ENCODE measurements at places on chromosomes 6 and 20.
A peak's percentile ranks its signal among the peaks of the same experiment; 100 is the strongest.

GRCh38 chr20:2451939-2452732 lies 18.5 kb downstream of the SNRPB start:
- peak; percentile 90 for DNase-seq

GRCh38 chr6:25889877-25890853 lies 16.1 kb upstream of the SLC17A3 start:
- peak; percentile 33 for DNase-seq

- no peak for DNase-seq
Measured at GRCh38 chr6:72382602-72383529, 239.0 kb upstream of the KCNQ5 start.

GRCh38 chr6:146305092-146305491 lies 238.5 kb upstream of the RAB32 start:
- no peak for DNase-seq

DNA sequence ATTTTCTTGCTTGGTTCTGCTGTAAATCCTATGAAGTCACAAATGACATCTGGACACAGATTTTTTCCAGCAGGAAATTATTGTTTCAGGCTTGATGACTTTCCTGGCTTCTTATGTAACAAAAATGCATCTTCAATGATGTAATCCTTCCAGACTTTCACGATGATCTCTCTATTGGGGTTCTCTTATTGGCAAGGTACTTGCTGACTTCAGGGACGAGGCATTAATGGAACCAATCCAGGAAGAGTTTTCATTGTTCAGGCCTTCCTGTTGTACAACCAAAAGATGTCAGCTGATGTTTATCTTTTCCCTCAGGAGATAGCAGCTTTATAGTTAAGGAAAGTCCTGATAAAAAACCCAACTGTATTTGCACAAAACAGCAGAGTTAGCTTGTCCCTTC lies 118.5 kb upstream of the MMS22L start:
- DNase-seq = no peak

DNA sequence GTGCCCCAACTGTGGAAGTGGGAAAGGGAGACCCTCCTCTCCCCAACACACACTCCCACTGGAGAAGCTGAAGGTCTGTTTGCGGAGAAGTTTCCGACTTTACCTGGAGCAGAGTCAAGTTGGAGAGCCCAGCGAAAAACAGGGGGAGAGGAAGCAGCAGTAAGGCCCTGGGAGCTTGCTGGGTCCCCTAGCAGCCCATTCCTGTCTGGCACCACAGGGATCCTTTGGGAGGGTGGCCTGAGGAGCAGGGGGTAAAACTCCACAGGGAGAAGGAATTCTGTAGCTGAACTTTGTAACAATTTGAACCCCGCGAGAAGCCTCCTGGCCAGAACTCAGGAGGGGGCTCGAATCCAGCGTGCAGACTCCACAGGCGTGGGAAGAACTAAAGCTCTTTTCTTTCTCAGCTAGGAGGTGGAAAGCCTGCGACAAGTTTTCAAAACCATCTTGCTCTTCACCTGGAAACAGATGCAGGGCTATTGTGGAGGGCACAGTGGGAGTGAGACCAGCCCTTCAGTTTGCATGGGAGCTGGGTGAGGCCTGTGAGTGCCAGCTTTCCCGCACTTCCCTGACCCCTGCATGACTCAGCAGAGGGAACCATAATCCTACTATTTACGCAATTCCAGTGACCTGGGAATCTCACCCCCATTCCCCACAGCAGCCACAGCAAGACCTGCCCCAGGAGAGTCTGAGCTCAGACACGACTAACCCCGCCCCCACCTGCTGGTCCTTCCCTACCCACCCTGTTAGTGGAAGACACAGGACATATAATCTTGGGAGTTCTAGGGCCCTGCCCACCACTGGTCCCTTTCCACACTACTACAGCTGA lies 25.8 kb downstream of the SERPINB9 start:
- DNase-seq = no peak

DNA sequence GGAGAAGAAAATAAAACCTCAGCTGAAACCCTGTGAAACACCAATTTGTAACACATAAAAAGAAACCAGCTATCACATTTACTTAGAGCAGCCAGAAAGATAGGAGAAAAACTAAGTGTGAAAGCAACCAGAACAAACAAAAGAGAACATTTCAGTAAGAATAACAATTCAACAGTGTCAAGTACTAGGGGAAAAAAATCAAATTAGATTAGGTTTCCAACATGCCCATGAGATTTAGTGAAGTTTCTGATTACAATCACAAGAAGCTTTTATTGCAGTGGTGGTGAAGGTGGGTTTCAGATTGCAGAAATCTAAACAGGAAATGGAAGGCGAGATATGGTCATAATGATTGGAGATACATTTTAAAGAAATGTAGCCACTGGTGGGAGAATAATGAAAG lies 22.1 kb upstream of the TRDN start:
- DNase-seq = no peak

DNA sequence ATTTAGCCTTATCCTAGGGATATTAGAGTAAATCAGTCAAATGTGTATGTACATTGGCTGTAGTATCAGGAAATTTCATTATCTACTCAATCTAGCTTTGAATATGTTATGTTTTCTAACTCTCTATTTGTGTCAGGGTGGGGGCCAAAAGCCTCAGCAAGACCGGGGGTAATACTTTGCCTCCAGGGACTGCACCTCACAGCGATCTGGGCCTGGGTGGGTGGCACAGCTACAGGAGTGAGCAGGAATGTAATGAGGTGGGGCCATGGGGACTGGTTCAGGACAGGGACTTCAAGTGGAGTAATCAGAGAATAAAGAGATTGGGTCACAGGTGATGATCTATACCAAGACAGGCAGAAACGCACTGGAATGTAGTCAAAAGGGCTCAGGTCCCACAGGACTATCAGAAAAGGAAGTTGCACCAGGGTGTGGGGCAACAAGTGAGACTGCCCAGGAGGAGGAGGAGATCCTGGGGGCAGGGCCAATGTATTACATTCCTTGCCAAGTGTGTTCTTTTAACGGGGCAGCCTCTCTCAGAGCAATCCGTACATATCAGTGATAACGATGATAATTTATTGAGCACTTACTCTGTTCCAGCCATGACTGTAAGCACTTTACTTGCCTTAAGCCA lies 54.0 kb downstream of the PIGU start:
- DNase-seq = no peak

- no peak for DNase-seq
Measured at GRCh38 chr6:20433321-20433720, 31.6 kb downstream of the E2F3 start.

DNA sequence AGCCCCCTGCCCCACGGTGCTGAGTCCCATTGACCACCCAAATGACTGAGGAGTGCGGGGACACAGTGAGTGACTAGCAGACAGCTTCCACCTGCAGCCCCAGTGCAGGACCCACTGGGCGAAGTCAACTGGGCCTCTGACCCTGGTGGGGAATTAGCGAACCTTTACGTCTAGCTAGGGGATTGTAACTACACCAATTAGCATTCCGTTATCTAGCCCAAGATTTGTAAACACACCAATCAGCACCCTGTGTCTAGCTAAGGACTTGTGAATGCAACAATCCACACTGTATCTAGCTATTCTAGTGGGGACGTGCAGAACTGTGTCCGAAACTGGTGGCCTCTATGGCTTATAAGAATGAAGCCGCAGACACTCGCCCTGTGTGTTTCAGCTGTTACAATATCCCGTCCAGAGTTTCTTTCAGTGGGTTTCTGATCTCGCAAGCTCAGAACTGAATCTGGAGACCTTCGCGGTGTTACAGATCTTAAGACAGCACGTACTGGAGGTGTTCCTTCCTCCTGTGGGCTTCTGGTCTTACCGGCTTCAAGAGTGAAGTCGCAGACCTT lies 21.1 kb upstream of the GMPR start:
- no peak for DNase-seq

DNA sequence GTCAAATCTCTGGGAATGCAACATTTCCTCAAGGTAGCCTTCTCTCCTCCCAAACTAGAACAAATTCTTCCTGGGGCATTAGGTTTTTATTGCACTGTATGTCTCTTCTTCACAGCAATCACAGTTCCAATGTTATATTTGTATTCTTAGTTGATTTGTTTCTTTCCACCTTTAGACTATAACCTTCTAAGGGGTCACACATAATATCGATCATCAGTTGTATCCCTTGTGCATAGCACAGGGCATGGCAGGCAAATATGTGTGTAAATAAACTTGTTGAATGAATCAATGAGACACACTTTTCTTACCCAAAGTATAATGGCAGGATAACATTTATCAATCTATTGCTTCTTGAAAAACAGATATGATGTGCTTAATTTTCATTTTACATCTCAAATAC lies 81.0 kb downstream of the ATG5 start:
- no peak for DNase-seq

DNA sequence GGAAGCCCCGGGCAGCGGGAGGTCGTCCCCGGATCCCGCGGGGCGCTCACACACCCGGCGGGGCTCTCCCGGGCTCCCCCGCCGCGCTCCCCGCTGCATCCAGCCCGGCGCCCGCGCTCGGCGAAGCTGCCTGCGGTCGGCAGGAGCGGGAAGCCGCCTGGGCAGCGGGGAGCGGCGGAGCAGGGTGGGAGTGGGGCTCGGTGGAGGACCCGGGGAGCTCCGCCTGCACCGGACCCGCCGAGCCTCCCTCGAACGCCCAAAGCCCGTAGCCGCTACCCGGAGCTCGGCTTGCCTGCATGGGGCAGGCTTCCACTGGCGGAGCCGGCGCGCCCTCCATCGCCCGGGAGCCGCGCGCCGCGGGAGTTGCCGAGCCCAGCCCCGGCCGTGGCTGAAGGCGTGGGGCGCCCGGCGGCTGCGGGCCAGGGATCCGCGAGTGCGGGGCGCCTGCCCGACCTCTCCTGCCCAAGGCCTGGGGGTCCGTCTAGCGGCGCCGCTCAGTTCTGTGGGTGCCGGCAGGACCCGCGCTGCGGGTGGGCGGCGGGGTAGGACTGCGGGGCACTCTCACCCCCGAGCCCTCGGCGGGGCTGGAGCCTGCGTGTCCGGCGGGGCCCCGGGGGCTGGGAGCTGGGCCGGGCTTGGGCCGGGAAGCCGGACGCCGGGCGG lies 671 bp downstream of the CDH4 start:
- no peak for DNase-seq

DNA sequence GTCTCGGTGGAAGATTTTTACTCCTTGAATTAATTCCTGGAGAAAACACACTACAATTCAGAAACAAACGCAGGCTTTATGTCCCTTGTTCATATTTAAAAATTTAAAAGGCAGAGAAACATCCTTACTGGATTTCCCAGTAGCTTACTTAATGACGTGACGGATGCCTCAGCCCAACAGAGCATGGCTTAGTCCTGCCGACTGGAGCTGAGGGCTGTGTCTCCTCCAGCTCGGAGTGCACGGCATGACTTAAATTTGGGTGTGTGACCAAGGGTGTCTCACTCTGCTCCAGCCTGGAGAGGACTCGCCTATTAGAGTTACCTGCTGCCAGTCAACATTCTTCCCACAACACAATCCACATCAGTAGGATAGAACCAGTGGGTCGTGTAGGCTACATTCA lies 107.1 kb downstream of the PSMB1 start:
- no peak for DNase-seq

GRCh38 chr6:32182555-32182981 lies 1.5 kb downstream of the AGER start:
- peak; percentile 47 for DNase-seq

- no peak for DNase-seq
Measured at GRCh38 chr6:168908166-168908565, 345.5 kb downstream of the THBS2 start.

GRCh38 chr20:33443006-33443511 lies 504 bp downstream of the SNTA1 start:
- DNase-seq = peak; percentile 87

- DNase-seq = no peak
Measured at GRCh38 chr6:31621991-31622390, 1.5 kb downstream of the PRRC2A start.

Data from posterior cingulate gyrus (tissue), 11 donors.